ENCODE measurements at places on chromosomes 1 and 21. TPM values are rescaled to one million over a fixed set of nuclear protein-coding genes. Genes with fewer than 3 reads are reported as not detected.

The PRAMEF9 gene
- not detected for total RNA-seq

The IVL gene
- not detected for total RNA-seq

The CAMTA1 gene
- total RNA-seq: 115 TPM

GRCh38 chr1:47921935-47922415 is 75.2 kb downstream of the TRABD2B start:
- no peak overlapping the region for H3K4me3 ChIP-seq
- no peak for DNase-seq
- no peaks in the 10 kb centered on the region for H3K4me1 ChIP-seq
- H3K36me3 ChIP-seq: no peaks in the 10 kb centered on the region
- no peaks in the 10 kb centered on the region for H3K27me3 ChIP-seq
- no peak overlapping the region for H3K27ac ChIP-seq

GRCh38 chr1:224726441-224727182 is 110.5 kb downstream of the CNIH3 start:
- H3K4me1 ChIP-seq: no peaks in the 10 kb centered on the region
- no peaks in the 10 kb centered on the region for H3K27me3 ChIP-seq
- H3K4me3 ChIP-seq: no peak overlapping the region
- DNase-seq: no peak
- H3K36me3 ChIP-seq: no peaks in the 10 kb centered on the region

- H3K27me3 ChIP-seq: no peaks in the 10 kb centered on the region
- H3K4me3 ChIP-seq: no peak overlapping the region
- H3K4me1 ChIP-seq: no peaks in the 10 kb centered on the region
Observed at GRCh38 chr1:37100310-37100709, 66.0 kb upstream of the GRIK3 start.

DNA sequence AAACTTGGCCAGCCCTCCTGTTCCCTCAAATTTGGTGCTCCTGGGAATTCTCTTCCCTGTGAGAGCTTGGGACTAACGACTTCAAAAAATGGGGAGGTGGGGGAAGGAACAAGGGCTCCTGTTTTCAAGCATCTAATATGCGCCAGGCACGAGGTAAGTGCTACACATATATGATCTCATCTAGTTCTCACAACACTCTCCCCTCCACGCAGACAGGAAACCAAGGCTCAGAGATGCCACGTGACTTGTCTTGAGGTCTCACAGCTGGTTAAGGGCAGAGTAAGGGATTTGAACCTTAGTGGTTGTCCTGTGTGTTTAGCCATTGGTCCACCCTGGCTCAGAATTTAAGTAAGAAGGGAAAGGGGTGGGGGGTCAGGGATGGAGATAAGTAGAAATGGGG is 125.9 kb downstream of the DMRTB1 start:
- DNase-seq: peak; percentile 2
- H3K4me3 ChIP-seq: no peak overlapping the region
- no peaks in the 10 kb centered on the region for H3K4me1 ChIP-seq
- H3K27me3 ChIP-seq: no peaks in the 10 kb centered on the region
- H3K36me3 ChIP-seq: no peaks in the 10 kb centered on the region

- H3K27ac ChIP-seq: no peak overlapping the region
- H3K27me3 ChIP-seq: no peaks in the 10 kb centered on the region
- DNase-seq: no peak
Observed at GRCh38 chr1:47361380-47361779, 27.8 kb downstream of the CMPK1 start.

DNA sequence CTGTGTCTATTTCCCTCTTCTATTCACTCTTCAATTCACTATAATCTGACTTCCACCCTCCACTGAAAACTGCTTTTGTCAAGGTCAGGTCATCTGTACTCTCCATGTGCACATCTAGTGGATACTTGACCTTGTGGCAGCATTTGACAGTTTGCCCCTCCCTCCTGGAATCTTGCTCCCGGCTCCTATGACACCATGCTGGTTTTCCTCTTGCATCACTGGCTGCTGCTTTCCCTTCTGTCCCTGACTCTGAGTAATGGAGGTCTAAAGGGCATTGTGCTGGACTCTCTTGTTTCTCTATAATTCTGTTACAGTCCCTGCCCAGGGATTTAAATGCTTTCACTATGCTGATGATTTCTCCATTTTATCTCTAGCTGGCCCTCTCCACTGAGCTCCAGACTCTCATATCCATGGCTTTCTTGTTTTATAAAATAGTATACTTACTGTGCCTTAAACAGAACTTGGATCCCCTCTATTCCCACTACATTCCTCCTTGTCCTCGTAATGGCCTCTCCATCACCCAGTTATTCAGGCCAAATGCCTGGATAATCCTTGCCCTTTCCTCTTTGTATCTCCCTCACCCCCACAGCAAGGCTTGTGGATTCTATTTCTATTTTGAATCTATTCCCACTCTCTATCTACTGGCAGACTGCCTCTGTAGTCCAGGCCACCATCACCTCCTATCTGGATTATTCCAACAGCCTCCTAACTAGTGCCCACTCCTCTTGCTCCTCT is 36.8 kb upstream of the PODN start:
- no peak overlapping the region for H3K27ac ChIP-seq
- H3K27me3 ChIP-seq: no peaks in the 10 kb centered on the region
- H3K36me3 ChIP-seq: peaks cover 6% of the 10 kb centered on the region
- no peak overlapping the region for H3K4me3 ChIP-seq
- DNase-seq: no peak

GRCh38 chr1:160776178-160776577 is 19.8 kb upstream of the LY9 start:
- no peak for DNase-seq
- no peaks in the 10 kb centered on the region for H3K27me3 ChIP-seq
- H3K4me3 ChIP-seq: no peak overlapping the region
- H3K36me3 ChIP-seq: no peaks in the 10 kb centered on the region
- H3K4me1 ChIP-seq: no peaks in the 10 kb centered on the region
- no peak overlapping the region for H3K27ac ChIP-seq

DNA sequence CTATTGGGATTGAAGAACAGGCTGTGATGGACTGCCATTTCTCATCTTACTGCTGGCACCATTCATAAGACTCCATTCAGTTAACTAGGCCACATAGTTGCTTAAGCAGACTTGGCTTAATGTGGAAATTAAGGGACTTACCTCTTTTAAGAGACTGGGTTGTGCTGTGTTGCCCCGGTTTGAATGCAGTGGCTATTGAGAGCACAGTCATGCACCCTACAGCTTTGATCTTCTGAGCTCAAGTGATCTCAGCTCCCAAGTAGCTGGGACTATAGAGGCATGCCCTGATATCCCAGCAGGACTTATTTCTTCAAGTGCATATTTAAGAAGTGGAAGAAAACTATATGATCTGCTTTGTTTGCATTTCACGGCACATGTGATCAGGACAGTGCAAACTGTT is 181.1 kb downstream of the RASAL2 start:
- H3K27me3 ChIP-seq: no peaks in the 10 kb centered on the region
- peaks cover 7% of the 10 kb centered on the region for H3K4me1 ChIP-seq
- peaks cover 10% of the 10 kb centered on the region for H3K36me3 ChIP-seq
- no peak overlapping the region for H3K27ac ChIP-seq
- DNase-seq: no peak

DNA sequence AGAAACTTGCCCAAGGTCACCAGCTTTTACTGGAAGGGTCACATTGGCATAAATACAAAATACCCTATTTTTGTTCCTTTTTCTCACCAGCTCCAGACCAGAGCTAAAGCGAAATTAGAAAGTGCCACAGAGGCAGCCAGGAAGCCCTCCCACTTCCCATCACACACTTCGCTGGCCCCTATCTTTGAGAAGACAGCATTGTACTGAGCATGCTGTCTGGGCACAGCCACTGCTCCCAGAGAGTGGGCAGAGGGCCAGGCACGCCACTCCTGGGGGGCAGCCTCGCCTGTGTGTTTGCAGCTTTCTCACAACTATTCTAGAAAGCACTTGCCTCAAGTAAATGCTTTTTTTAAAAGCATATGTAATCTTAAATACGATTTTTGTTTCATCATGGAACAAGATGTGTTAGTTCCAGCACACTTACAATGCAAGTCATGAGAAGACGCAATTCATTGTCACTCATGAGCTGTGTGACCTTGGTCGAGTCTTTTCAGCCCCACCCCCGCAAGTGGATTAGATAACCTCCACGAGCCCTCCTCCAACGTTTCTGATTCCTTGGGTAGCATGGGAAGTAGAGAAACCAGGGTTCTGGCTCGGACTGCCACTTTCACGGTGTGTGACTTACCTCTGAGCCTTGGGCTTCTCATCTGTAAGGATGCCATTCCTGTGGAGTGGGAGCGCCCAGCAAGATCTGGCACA is 25.7 kb upstream of the EPHA8 start:
- H3K4me3 ChIP-seq: no peak overlapping the region
- H3K36me3 ChIP-seq: no peaks in the 10 kb centered on the region
- H3K4me1 ChIP-seq: no peaks in the 10 kb centered on the region
- no peak for DNase-seq

DNA sequence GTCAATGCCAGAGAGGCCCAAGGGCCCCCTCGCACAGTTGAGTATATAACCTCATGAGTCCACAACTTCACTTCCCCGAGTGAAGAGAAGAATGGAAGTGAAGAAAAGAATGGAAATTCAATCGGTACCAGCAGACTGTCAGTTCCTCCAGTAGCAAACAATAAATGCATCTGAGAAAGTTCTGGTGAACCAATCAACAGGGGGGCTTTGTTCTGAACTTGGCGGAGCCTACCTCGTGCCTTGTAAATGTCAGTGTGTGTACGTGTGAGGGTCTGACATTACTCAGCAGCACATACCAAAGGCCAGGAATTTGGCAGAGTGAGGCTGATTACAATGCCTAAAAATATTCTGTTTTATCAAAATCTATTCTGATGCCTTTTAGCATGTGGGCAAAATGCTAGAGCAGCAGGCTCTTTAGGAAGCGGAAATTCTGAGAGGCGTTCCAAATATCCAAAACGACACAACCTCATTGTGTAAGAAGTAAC is 238.5 kb downstream of the LTN1 start:
- no peak for DNase-seq
- no peaks in the 10 kb centered on the region for H3K27me3 ChIP-seq
- H3K4me1 ChIP-seq: no peaks in the 10 kb centered on the region
- H3K27ac ChIP-seq: no peak overlapping the region
- no peak overlapping the region for H3K4me3 ChIP-seq

DNA sequence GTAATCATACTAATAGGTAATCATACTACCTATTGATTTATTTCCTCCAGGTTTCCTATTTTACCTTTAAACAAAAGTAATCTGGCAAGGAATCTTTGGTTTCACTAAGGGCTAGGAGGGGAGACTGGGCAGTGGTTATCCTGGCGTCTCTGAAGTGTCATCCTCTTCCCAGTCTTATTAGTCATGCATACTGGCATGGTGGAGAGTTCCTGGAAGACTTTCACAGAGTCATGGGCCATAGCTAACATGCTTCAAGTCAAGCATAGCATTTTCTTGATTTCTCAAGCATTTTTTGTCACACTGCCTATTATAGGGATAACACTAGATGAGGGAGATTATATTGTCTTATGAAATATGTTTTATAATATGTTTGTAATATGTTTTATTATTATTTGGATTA is 64.0 kb upstream of the ASB17 start:
- H3K4me1 ChIP-seq: no peaks in the 10 kb centered on the region
- H3K27me3 ChIP-seq: no peaks in the 10 kb centered on the region
- H3K4me3 ChIP-seq: no peak overlapping the region
- DNase-seq: no peak

GRCh38 chr1:113947388-113948107 is 18.4 kb downstream of the HIPK1 start:
- no peaks in the 10 kb centered on the region for H3K27me3 ChIP-seq
- no peak overlapping the region for H3K4me3 ChIP-seq
- H3K36me3 ChIP-seq: peaks cover 5% of the 10 kb centered on the region
- peaks cover 3% of the 10 kb centered on the region for H3K4me1 ChIP-seq

DNA sequence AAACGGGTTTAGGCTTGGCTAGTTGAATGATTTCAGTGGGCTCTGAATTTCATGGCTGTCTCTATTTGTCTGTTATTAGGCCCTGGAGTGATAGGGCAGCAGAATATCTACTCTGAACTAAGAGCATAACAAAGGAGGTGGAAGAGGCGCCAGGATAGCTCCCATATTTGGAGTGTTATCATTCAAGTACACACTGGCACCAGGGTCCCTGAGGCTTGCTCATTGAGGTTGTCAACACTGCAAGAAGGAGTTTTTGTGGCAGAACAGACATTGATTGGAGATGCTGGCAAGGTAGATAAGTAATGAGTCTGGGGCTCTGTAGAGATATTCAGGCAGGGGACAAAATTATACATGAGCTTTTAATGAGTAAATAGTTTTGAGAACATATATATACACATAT is 1748.4 kb downstream of the MRPL39 start:
- no peak for DNase-seq
- no peak overlapping the region for H3K4me3 ChIP-seq
- H3K27me3 ChIP-seq: no peaks in the 10 kb centered on the region

DNA sequence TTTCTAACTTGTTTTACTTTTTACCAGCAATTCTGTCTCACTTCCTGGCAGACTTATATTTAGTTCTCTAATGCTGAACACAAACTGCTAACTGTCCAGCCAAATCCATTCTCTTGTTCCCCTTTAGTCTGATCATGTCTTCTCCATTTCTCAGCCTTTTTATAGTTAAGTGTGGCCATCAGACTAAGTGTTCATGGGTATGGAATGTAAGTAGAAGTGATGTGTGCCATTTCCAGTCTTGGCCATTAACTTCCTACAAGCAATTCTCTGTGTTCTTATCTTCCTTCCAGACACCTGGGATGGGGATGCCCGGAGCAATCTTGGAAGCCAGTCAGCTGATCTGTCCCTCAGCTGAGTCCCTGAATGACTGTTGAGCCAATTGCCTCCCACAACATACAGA is 165.8 kb downstream of the ST6GALNAC3 start:
- no peak for DNase-seq
- H3K4me1 ChIP-seq: peaks cover 12% of the 10 kb centered on the region
- H3K36me3 ChIP-seq: peaks cover 23% of the 10 kb centered on the region

DNA sequence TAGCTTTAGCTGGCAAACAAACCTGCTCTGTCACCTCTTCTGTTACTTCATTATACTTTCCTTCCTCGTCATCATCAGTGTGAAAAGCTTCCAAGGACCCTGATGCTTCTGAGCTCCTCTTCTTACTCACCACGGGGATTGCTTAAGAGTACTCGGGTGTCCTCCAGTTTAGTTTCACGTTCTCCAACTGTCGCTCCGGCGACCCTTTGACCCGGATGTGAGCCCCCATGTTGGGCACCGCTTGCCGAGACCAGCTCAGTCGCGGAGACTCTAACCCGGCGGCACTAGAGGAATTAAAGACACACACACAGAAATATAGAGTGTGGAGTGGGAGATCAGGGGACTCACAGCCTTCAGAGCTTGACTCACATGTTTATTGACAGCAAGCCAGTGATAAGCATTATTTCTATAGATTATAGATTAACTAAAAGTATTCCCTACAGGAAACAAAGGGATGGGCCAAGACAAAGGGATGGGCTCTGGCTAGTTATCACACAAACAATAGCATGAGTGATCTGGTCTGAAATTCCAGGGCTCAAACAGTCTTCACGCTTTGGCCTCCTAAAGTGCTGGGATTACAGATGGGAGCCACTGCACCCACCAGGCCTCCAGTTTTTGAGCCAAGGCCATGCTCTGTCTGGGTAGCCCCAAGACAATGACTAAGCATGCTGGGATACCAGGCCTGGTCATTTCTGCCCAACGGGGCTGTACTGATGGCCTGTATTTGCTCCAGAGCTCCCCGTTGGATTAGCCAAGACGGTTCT is 30.1 kb upstream of the ENO1 start:
- H3K36me3 ChIP-seq: peaks cover 15% of the 10 kb centered on the region
- DNase-seq: no peak
- no peak overlapping the region for H3K4me3 ChIP-seq
- no peaks in the 10 kb centered on the region for H3K4me1 ChIP-seq
